GM04503 (cell line): ENCODE measurements at places on chromosomes 4 and X.

GRCh38 chrX:123308658-123309057, 124.6 kb downstream of the GRIA3 start:
- DNase-seq, result no peak

DNA sequence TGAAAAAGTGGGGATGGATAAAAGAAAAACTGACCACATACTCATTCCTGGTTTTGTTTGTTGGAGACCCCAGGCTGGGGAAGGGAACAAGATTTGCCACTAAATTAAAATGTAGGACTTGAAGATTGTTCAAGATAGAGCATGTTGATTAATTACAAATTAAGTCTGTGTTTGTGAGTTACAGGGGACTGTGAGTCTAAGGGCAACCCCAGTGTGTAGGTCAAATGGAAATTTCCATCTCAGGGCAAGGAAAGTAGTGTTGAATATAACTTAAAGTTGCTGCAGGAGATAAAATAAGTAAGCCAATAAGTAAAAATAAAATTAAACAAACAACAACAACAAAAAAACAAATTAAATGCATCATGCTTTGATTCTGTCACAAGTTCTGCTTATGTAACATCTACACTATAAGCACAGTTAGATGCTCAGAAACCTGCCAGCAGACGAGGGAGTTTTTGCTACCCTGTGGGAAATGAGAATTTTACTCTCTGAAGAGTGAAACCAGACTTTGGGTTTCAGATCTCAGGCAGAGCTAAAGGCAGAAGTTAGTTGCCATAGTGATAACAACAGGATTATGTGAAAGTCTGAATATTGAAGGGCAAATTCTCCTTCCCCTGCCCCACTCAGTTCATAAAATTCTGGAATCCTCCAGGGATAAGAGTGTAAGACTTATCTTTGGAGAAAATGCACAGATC, 352.3 kb downstream of the GRXCR1 start:
- DNase-seq, result no peak

DNA sequence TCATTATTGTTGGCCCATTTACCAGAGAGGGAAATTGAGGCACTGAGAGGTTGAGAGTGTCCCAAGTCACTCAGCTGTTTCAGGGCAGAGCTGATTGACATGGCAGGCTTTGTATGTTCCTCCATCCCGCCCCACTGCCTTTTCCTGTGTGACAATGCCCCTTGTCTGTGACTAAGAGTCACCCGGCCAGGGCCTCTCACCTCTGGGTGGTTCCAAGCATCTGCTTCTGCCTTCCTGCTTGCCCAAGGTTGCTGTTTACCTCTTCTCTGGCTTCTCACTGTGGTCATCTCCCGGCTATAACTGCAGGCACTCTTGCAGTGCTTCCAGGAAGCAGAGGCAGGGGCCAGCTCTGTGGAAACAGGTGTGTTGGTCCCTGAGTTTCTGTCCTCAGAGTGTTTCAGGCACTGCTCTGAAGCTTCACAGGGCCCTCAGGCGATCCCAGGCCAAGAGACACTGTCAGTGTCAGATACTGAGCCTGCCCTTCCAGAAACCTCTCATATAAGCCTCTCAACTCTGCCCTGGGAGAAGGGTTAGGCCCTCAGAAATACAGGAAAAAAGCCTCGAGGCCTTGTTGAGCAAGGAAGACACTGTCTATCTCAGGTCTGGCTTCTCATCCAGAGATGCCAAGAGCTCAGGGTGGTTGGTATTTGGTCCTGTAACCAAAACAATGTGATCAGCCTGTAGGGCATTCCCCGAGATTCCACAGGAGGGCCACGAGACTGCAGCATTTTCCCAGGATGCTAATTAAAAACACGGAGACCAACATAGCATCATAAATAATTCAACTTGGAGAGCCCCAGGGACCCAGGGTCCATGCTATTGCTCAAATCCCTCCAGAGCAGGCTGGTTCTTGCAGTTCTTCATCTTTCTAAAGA, 42.0 kb upstream of the PROM1 start:
- peak; percentile 24 for DNase-seq

- no peak for DNase-seq
Measured at GRCh38 chr4:12041828-12042227, 613.1 kb upstream of the HS3ST1 start.

DNA sequence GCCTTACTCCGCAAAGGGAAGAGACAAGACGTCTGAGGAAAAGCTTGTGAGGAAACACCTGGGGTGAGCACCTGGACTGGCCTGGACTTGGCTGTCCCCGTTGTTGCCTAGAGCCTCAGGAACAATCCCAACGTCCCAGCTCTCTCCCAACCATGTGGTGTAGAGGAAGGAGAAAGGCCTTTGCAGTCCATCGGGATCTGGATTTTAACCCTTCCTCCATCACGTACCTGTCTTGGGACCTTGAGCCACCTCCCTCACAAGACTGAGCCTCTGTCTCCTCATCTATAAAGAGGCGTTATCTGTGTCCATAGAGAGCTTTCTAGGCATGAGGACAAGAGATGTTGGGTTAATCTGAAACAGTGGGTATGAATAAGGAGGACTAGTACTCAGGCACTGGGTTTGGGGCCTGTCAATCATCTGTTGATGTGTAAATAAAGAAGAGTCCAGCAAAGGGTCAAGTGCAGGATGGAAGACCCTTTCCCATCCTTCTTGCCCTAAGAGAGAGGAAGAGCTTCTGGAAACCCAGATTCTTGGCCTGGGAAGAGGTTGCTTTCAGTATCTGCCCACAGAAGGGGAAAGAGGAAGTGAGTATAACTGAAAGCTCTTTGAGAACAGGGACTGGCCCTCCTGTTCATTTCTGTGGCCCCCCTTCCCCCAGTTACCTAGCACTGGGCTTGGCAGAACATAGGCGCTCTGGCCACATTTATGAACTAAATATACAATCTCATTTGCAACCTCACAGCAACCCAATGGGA, 137.1 kb downstream of the PJA1 start:
- no peak for DNase-seq

- DNase-seq, result no peak
Measured at GRCh38 chr4:118823471-118823870, 12.5 kb downstream of the SEC24D start.

- DNase-seq, result no peak
Measured at GRCh38 chrX:31200430-31200829, 128.6 kb upstream of the FTHL17 start.

- DNase-seq, result no peak
Measured at GRCh38 chr4:108446556-108446955, 173.8 kb upstream of the RPL34 start.

GRCh38 chr4:1633993-1634392, 50.1 kb downstream of the FAM53A start:
- no peak for DNase-seq

DNA sequence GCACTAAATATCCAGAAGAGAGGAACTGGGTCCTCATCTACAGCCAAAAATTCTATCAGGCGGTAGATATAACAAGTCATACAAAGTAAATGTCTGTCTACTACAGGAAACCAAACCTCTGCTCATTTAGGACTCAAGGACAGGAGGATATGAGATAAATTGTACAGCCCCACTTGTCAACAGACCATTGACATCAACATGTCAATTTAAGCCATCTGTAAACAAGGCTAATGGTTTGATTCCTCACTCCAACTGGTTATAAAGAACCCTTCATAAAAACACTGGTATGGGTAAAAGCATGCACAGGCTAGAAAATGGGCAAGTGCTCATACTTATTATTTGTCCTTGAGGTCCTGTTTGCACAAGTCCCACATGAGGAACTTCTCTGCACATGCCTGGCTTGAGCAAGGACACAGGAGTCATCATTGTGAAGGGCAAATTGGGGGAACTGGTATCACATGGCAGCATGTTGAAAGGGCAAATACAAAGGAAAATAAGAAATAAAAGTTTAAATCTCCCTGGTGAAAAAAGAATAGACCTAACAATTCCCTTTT, 13.2 kb downstream of the RTL8B start:
- DNase-seq, result no peak

GRCh38 chr4:1207603-1208265, 35.4 kb upstream of the SPON2 start:
- no peak for DNase-seq

- no peak for DNase-seq
Measured at GRCh38 chr4:112029771-112030171, 115.5 kb upstream of the FAM241A start.

DNA sequence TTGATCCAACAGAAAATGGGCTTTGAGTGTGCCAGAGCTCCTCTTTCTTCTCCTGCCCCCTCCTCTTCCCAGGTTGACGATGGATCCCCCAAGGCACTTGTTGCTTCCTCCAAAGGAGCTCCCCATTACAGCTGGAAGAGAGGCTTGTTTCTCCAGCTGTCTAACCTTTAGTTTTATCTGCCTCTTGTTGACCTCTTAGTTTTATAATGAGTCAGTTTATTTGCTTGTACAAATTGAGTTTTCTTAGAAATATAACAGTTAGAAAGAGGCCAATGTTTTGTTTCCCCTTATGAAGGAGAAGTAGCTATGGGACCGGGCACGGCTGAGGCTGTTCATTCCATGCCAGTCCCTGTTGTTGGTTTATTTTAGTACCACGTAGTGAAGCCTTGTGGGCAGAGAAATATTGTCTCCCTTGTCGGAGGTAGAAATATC, 158.2 kb downstream of the SPRY1 start:
- no peak for DNase-seq

GRCh38 chrX:39795605-39796004, 302.2 kb downstream of the BCOR start:
- no peak for DNase-seq

DNA sequence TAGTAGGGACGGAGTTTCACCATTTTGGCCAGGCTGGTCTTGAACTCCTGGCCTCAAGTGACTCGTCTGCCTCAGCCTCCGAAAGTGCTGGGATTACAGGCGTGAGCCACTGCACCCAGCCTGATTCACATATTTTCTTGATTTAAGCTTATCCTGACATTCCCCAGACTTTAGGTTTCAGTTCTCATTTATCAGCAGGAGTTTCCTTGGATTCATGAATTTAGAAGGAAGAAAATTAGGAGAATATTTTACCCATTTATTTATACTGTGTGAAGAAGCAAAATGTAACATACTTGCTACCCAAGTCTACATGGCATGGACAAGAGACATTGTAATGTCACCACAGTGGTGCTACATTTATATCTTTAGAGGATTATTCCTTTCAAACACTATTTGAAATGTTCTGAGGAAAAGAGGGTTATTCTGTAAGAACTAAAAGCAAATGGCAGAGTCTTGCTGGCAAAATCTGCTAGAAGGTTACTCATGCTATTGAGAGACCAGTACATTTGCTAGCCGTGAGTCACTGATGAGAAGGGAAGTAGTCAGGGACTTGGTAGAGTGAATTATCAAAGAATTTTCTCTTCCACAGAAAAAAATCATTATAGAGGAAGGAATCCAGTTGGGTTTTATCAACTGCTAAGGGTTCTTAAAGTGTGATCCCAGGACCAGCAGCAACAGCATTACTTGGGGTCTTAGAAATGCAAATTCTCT, 26.1 kb upstream of the CFAP299 start:
- peak; percentile 76 for DNase-seq

DNA sequence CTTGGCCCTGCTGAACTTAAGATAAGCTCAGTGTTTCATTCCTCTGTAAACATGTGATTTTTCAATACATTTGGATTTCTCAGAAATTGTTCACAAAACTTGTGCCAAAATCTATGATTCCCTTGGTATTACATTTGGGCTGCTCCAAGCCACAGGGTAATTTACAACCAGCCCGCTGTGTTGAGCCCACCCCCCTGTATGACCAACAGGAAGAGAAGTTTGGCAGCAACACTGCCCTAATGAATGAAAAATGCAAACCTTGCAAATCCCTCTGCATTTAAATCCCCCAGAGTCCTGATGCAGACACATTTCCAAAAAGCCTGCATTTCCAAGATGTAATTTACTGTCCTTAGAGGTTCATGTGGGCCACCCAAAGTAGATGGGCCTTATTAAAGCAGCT, 34.1 kb upstream of the GAB1 start:
- no peak for DNase-seq

- DNase-seq, result no peak
Measured at GRCh38 chr4:110877778-110878370, 255.0 kb upstream of the PITX2 start.

DNA sequence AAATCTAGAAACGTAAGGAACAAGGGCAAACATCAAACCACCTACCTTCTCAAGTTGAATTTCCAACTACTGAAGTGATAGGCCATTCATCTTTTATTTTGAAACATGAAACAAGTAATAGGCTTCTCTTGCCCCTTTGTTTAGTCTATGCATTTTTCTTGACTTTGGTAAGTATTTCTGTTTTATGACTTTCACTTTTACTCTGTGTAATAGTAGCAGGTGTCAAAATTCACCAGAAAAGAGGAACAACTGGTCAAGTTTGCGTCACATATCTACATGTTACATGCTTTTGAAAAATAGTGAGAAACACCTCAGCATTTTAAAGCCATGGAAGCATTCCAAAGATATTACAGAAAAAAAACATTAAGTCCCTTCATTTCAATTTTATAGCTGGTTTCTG, 157.1 kb upstream of the FTHL17 start:
- no peak for DNase-seq

DNA sequence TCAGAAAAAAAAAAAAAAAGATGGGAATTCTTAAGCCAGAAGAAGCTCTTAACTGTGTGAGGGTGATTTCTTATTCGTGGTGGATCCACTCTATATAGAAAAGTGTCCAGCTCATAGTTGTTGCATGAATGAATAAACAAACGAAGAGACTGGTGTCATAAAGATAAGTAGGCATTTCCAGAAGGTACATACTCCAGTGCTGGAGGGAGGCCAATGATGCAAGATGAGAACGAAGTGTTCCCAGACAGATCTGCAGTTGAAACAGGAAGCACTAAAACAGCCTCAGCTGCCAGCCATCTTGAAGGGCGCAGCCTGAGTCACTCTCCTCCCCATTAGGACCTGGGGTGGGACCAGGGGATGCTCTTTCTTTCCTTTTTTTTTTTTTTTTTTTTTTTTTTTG, 47.4 kb upstream of the HOPX start:
- DNase-seq, result peak; percentile 44

- no peak for DNase-seq
Measured at GRCh38 chr4:3822230-3822947, 56.2 kb downstream of the ADRA2C start.

- no peak for DNase-seq
Measured at GRCh38 chr4:175252642-175253041, 334.5 kb downstream of the ADAM29 start.

GRCh38 chr4:79865201-79865597, 207.8 kb downstream of the ANTXR2 start:
- DNase-seq, result peak; percentile 16

DNA sequence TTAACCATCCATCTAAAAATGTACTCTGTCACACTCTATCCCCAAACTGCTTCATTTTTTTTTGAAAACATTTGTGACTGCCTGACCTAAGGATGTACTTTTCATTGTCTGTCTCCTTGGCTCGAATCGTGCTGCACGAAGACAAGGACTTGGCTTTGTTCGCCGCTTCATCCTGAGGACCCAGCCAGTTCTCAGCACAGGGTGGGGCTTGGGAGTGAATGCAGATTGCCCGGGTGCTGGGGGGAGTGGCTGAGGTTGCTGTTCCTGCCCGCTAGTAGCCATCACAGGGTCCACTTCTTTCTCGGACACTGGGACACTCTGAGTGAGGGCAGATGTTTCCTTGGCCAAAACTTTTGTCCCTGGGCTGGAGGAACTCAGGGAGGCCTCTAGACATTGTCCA, 70.1 kb upstream of the CLCN4 start:
- DNase-seq, result no peak
